Fibroblast of skin of scalp (primary cell): ENCODE measurements at places on chromosomes 3 and 15.

DNA sequence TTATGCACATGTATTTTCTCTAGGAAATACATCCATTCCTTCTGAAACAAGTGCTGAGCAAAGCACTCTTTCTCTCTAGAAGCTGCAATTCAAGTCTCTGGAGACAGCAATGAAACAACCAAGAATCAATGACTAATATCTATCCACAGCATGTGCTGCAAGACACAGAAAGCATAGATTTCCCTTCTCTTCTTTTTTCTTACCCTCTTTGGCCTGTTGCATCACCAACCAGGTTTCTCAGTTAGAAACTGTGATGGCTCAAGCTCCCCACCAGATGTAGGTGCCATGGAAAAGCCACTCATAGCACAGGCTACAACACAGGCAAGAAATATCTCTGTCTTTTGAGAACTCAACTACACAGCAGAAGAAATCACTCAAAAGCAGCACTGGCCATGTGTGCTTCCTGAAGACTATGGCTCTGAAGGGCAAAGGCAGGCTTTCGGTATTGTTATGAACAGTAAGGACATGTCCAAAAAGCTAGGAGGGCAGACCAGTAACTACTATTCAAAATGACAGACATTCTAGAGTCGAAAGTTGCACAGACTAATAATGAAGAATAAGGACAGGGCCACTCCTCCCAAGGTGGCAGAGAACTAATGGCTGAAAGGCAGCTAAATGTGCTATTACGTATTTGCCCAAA is 15.5 kb downstream of the ZDHHC3 start:
- DNase-seq = peak; percentile 17

GRCh38 chr15:84143753-84144314 is 91.7 kb upstream of the GOLGA6L4 start:
- no peak for DNase-seq

GRCh38 chr3:107598926-107599771 is 76.4 kb downstream of the BBX start:
- peak; percentile 51 for DNase-seq

- no peak for DNase-seq
Observed at GRCh38 chr3:143604402-143605185, 243.7 kb downstream of the SLC9A9 start.

DNA sequence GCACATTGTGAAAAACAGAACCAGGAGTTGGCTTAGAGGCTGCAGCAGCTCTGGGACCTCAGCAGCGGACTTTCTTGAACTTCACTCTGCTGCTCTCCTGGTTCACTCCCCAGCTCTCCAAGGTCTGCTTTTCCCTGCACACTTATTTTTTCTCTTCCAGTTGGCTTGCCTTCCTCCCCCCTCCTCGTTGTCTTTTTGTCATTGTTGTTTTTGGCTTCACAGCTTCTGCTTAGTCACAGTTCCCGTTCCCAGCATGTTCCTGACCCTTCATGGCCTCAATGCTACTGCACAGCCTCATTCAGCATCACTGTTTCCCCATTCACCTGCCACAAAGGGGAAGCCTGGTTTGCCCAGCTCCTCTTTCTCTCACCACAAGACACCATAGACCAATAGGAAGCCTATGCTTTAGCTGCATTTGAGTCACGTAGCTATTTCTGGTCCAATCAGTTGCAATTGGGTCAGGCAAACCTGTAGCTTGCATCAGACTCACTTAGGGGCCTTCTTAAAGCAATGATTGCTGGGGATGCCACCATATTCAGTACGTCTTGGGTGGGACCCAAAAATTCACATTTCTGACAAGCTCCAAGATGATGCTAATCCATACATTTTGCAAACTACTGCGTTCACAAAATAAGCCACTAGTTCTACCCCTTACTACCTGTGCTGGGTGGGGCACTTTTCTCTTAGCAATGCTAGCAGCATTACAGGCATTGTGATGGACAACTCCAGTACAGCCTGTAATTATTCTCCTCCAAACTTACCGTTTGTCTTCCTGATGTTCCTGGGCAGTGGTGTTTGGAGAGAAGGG is 7.8 kb upstream of the SUMF1 start:
- peak; percentile 40 for DNase-seq

DNA sequence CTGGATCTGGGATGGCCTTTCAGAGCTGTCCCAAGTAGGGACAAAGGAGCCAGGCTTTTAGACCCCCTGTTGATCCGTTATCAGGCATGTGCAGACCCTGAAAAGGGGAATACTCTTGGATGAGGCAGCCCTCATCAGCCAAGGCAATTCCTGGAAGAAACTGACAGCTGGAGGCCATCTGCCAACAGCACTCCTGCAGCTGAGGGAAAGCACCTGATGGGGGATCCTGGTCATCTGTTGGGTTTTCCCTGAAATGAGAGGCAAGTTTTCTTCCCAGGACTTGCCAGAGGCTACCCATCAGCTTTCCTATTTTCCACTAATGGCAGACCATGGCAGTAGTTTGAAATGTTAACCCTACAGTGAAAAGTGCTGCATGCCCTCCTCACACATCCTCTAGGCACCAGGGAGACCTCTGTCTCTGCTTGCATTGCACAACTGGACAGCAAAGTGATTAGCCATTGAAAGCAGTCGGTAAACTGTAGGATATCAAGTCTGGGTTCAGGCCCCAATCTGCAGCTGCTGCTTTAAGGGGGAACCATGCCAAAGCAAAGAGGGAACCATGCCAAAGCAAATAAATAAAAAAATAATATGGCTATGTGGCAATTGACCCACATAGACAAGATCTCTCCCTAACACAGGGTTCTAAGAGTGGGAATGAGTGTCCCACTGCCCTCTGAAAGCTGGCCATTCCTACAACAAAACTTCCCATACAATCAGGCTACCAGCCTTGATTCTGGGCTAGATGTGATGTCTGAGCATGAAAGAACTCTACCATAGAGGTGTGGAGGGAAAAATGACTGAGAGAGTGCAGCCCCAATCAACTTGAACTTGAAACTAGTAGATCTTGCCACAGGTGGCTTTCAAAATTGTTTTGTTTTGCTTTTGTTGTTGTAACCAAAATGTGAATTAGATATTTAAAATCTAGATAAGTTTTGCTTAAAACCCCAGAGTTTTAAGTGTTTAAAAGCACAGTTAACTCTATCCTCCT is 232.0 kb upstream of the STT3B start:
- no peak for DNase-seq

- no peak for DNase-seq
Observed at GRCh38 chr3:64853456-64853855, 165.7 kb upstream of the ADAMTS9 start.

- DNase-seq = no peak
Observed at GRCh38 chr3:186971578-186971977, 41.3 kb downstream of the ST6GAL1 start.

GRCh38 chr3:116743062-116743461 is 33.5 kb downstream of the TUSC7 start:
- no peak for DNase-seq

- peak; percentile 47 for DNase-seq
Observed at GRCh38 chr15:40081691-40082194, 26.9 kb downstream of the BMF start.

- peak; percentile 58 for DNase-seq
Observed at GRCh38 chr15:40743921-40744814, 10.9 kb downstream of the RMDN3 start.

DNA sequence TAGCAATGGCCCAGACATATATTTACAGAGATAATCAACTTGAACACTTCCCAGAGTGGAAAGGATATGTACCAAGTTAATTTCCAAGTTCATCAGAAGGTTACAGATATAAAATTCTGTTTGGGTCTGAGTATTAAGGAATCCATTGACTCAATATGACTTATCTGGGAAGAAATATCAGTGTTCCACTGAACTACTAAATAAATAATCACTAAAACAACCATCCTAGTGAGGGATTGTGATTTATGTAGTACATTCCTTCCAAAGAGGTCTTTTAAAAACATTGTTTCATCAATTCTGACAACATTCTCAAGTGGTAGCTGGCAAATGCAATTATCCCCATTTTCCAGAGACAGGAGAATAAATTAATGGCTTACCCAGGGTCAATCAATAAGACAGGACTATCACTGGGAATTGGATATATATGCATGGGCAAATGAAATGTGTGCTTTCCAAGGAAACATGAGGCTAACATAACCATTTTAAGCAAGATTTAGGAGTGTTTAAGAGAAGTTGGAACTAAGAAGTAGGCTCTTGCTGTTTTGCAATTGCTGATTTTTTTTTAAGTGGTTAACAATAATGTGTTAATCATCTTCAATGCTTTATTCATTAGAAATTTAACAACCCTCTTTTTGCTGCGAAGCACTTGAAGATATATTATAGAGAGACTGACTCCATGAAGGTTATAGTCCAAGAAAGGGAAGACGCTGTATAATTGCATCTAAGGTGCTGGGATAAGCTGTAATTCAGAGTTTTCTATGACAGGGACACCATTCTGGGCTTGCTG is 37.9 kb downstream of the SLC9A9 start:
- no peak for DNase-seq

- DNase-seq = peak; percentile 98
Observed at GRCh38 chr15:75694241-75695182, 18.1 kb downstream of the CSPG4 start.

DNA sequence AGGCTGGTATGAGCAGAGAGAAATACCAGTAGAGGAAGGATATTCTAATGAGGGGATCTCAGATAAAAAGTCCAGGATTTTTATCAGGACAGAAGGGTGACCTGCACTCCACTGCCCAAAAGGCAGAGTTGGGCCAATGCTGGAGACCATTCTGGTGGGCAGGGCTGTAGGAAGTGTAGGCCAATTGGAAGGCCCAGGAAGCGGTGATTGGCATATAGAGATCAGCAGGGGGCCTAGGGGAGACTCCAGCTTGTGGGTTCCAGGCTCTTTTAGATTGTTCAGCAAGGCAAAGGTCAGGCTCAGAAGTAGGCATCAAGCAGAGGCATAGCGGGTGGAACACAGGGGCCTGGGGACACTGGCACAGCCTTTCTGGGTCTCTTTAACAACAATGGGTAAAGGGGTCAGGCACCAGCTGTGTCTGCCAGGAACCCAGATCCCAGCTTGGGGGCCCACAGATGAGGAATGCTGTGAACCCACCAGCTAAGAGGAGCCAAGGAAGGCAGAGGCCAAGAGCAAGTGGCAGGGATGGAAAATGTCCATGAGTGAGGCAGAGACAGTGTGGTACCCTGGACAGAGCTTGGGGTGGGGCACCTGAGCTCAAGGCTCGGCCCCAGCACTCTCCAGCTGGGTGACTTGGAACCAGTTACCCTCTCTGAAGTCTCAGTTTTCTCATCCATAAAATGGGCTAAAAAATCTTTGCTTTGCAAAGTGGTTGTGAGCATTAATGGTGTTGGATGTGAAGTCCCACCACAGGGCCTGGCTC is 27.0 kb upstream of the RASGRF1 start:
- no peak for DNase-seq

GRCh38 chr3:50351323-50351697 is 648 bp downstream of the CYB561D2 start:
- DNase-seq = no peak

DNA sequence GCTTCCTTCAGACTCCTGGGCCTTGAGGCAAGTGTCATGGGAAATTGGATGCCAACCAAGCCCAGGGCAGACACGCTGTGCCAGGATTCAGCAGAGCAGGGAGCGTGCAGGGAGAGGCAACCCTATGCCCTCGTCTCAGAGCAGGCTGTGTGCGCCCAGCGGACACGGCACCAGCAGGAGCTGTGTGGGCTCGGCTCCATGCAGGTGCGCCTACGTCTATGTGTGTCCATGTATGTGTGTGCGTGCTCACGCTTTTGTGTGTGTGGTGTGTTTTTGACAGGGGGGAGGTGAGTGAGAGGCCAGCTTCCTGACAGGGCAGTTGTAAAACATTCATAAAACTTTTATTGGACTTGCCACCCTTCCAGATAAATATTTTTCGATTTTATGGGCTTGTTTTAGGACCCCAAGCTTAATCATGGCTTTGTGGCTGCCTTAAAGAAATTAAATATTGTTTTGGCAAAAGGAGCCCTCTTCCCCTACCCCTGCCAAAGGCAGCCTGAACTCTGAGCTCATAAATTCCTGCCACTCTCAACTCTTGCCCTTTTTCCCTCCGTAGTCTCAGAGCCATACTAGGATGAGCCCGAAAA is 84.4 kb downstream of the DNAJB8 start:
- no peak for DNase-seq

DNA sequence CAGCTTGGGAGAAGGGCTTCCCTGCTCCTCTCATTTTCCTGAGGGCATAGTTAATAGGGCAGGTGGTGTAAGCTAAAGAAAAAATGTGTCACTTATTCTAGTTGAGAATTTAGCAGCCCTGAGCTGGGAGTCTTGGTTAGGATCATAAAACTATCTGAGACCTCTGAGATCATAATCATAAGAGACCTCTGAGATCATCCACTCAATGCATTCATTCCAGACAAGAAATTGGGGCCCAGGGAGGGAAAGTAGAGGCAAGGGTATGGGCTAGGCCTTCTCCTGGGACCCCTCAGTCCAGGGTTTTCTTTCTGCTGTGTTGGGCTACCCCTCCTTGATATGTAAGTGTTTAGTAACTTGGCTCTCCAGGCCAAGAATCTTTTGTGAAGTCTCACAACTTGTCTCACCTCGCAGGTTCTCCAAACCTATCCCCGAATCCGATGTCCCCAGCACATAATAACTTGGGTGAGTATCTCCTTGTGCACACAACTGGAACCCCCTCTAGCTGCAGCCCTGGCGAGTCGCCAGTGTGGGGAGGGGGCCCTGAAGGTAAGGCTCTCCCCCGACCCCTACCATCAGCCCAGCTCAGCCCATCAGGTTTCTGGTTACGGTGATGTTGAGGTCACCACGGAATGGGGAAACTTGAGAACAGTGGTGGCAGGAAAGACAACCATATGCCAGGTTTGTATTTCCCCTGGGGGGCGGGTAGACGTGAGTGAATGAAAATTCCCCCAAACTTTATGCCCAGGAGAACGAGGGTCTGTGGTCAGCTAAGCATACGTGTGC is 84.1 kb downstream of the AAGAB start:
- no peak for DNase-seq

DNA sequence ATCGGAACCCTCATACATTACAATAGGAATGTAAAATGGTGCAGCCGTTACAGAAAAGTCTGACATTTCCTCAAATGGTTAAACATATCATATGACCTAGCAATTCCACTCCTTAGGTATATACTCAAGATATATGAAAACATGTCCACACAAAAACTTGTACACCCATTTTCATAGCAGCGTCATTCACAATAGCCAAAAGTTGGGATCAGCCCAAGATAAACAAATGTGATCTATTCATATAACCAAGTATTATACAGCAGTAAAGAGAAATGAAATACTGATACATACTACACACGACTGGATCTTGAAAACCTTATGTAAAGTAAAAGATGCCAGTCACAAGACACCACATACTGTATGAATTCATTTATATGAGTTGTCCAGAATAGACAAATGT is 102.4 kb downstream of the MSL2 start:
- no peak for DNase-seq

DNA sequence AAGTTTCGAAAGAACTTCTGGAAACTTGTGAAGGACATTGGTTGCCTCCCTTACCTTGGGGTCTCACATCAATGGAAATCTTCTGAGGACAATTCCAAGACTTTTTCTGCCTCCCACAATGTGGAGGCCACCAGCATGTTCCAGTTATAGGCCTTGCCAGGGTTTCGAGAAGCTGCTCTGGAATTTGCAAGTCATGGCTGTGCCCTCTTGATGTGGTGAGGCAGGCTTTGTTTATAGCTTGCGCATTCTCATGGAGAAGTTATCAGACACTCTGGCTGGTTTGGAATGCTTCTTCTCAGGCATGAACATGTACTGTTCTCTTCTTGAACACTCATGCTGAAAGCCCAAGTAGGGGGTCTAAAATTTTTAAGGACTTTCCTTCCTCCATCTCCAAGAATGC is 4.1 kb downstream of the CXCR6 start:
- DNase-seq = peak; percentile 33
